ENCODE measurements at places on chromosomes 7 and 10.
A peak's percentile ranks its signal among the peaks of the same experiment; 100 is the strongest.

- DNase-seq, result no peak
Measured at GRCh38 chr10:86049442-86049841, 317.2 kb downstream of the GRID1 start.

- DNase-seq, result no peak
Measured at GRCh38 chr7:131890176-131890575, 333.7 kb upstream of the PODXL start.

GRCh38 chr10:85222300-85222699, 893.9 kb downstream of the CCSER2 start:
- DNase-seq, result no peak

GRCh38 chr10:114233482-114233881, 5.6 kb upstream of the VWA2 start:
- no peak for DNase-seq

DNA sequence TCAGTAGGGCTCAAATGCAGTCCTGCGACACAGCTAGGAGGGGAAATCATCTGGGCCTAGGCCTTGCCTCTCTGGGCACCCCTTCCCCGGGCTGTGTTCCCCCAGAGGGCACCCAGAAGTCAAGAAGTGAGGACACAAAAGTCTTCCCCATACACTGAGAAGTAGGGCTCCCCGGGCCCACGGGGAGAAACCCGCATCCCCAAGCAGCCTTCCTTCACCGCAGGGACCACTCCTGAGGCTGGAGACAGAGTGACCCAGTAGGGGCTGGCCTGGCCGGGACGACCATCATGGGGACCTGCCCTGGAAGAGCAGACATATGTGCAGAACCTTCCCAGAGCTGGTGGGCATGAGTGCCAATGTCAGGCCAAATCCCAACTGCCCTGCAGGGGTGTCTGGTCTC, 163.5 kb downstream of the GFRA1 start:
- no peak for DNase-seq

DNA sequence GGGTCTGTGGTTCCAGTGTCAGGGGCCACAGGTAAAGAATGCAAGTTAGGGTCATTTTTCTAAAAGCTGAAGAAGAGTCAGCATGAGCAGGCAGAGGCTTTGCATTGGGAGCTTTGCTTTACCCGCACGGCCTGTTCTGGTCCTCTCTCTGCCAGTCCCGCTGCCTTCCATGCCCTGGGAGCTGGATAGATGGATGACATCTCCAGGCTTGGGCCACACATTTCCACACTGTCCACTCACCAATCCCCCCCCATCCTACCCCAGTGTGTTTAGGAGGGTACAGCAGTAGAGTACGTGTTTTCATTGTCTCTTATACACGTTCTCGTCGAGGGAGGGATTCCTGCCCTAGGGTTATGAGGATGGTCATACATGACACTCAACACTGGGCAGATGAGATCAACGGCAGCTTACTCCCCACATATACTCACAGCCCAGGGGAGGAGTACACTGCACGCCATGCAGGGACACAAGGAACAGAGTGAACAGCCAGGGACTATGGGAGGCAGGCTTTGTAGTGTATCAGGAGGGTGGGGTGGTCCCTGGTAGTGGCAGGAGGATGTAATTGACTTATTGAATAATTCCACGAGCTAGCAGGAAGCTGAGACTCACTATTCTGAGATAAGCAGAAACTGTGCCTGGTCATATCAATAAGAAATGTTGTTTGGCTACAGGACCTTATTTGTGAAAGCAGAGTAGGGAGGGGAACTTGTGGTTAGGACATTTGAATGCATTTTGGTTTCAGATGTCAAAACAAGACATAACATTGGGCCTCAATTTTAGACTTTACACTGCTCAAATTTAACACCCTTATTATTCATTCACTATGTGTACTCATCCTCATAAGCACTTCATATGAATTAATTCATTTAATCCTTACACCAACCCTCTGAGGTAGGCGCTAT, 36.6 kb downstream of the PLPP4 start:
- no peak for DNase-seq

- DNase-seq, result no peak
Measured at GRCh38 chr10:124657806-124658205, 86.4 kb downstream of the FAM53B start.

DNA sequence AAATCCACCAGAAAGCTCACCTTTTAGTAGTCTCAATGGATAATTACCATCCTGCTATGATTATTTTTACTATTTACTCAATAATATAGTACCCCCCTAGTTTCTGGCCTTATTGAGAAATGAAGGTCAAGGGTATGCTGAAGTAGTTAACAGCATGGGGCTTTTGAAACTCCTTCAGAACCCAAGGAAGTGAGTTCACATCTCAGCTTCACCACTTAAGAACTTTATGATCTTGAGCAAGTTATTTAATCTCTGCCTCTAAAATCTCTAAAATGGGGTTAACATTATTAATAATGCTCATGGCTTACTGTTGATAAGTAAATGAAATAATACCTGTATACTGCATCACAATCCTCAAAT, 5.8 kb downstream of the MTPN start:
- DNase-seq, result no peak

GRCh38 chr7:128122576-128123290, 91.5 kb upstream of the LRRC4 start:
- no peak for DNase-seq

GRCh38 chr7:139455789-139456188, 27.7 kb downstream of the KLRG2 start:
- no peak for DNase-seq

DNA sequence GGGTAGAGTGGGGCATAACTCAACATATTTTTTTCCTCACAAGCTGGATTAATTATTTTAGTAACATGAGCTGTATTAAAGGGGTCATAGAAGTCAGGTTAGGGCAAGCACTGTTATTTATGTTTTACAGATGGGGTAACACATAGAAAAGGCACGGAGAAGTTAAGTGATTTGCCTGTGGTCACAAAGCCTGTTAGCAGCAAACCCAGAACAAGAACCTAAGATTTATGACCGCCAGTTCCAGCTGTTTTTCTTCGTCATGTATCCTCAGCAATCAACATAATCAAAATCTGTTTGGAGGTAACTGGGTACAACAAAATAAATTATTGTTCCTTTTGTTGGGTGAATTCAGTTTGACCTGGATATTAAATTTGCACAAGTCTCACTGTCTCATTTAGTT, 57.2 kb upstream of the BET1 start:
- DNase-seq, result no peak

GRCh38 chr10:86798025-86798424, 41.6 kb downstream of the BMPR1A start:
- no peak for DNase-seq

- no peak for DNase-seq
Measured at GRCh38 chr7:17126413-17127268, 171.8 kb upstream of the AHR start.

DNA sequence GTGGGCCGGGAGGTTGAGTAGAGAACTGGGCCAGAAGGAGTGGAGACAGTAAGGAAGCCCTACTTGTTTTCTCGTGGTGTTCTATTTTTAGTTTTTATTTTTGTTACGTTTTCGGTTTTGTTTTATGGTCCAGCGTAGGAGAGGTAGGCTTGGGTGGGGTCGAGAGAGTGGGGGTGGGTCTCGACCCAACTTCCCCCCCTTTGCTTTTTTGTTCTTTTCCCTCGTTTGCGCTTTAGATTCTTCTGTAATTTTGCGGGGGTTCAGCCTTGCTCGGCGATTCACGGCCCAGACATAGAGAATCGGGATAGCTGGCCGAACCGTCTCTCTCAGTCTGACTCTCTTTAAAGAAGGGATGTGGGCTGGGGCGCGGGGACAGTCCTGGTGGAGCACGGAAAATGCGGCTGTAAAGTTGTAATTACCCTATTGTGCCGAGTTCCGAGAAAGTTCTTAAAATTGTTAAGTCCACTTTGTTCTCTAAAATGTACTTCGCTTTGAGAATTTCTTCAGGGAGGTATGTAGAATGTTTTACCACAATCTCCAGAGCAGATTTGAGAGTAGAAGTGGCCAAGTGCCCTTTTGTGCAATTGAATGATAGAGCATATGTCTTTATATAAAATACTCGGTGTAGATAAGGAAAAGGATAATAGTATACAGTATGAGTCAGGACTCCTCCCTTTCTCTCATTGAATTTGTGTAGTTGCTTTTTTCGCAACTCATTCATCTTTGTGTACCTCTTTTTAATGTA, 816 bp downstream of the DMTF1 start:
- DNase-seq, result peak; percentile 37

DNA sequence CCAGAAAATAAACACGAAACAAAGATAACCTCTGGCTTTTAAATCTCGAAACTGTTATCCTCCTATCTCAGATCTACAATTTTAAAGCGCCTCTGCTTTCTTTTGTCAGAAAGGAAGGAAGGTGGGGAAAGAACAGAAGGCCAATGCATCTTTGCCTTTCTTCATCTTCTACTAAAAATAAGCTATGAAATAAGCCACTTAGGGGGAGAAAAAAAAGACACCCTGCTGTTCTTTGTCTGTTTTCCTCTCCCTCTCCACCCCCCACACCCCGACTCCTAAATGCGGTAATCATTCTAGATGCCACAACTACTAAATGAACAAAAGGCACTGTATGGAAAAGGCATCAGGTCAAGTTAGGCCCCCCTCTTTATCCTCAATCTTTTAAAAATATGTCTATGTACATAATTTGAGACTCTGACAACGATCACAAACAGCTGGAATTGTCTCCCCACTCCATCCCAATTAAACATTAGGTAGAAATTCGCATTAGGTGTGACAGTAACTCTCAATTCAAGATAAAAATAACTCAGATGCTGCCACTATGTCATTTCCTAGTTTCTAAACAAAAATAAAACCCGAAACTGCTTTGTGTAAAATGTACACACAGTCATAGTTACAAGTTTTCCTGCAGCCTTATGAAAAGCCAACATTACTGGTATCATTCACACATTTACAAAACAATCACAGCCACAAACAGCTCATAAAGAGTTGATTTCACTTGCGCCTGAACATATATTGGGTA, 2.4 kb downstream of the UBE2H start:
- no peak for DNase-seq

- DNase-seq, result no peak
Measured at GRCh38 chr10:133133471-133134231, 26.4 kb upstream of the KNDC1 start.

GRCh38 chr10:126268013-126268920, 120.0 kb downstream of the ADAM12 start:
- DNase-seq, result no peak
